ENCODE measurements at places on chromosomes 3 and 15. TPM values are rescaled to one million over a fixed set of nuclear protein-coding genes. Genes with fewer than 3 reads are reported as not detected.

Gene NEK10
- total RNA-seq: 0.48 TPM

Gene PLSCR4
- 34.6 TPM for total RNA-seq

DNA sequence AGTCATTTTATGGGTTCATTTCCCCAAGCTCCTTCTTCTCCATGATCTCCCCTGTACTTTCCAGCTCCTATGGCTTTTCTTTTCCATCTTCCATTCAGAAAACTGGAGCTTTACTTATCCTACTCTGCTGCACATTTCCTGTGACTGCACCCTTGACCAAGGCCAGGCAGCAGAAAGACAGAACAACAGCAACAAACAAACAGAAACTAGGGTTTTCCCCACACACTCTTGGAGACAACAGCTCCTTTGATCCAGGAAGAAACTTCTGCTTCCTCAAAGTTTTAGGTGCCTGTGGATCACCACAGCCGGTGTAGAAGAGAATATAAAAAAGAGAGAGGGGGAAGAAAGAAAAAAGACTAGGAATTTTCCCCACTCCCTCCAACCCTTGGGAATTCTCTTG lies 342.3 kb upstream of the CFAP20DC start:
- no peak for DNase-seq
- H3K36me3 ChIP-seq: no peaks in the 10 kb centered on the region
- no peak overlapping the region for H3K4me3 ChIP-seq
- H3K27ac ChIP-seq: no peak overlapping the region
- H3K4me1 ChIP-seq: no peaks in the 10 kb centered on the region

Gene GASK1A
- 6.9 TPM for total RNA-seq

- H3K4me3 ChIP-seq: no peak overlapping the region
- no peaks in the 10 kb centered on the region for H3K4me1 ChIP-seq
- H3K27me3 ChIP-seq: no peaks in the 10 kb centered on the region
- DNase-seq: no peak
- H3K27ac ChIP-seq: no peak overlapping the region
Observed at GRCh38 chr3:6640907-6641306, 220.0 kb upstream of the GRM7 start.

DNA sequence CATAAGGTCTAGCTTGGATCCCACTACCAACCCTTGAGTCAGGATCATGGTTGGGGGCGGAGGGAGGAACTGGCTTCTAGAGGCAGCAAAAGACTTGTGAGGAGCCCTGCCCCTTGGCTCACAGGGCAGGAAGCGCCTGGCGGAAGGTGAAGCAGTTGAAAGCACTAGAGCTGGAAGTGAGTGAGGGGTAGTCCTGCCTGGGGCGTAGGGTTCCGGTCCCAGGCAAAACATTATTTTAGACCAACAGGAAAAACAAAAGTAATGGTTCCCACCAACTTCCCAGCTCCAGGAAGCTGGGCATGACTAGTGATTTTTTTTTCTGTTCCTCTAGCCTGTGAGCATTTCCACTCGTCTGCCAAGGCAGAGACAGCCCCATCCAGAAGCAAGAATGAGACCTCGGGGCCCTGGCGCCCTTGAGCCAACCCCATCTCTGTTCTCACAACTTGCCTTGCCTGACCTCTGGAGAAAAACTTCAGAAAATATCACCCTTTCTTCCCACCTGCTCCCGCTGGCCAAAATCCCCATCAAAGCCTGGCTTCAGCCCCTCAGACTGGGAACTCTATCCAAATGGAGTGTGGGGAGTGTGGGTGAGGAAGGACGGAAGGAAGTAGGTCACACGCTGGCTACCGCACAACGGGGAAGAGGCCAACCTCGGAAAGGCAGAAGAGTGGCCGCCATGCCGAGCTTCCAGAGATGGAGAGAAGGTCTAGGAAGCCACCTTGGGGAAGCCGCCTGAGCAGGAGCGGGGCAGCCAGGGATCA lies 57.5 kb downstream of the RBPMS2 start:
- H3K36me3 ChIP-seq: no peaks in the 10 kb centered on the region
- no peak overlapping the region for H3K4me3 ChIP-seq
- H3K4me1 ChIP-seq: no peaks in the 10 kb centered on the region
- no peaks in the 10 kb centered on the region for H3K27me3 ChIP-seq

Gene SNTN
- total RNA-seq: not detected

DNA sequence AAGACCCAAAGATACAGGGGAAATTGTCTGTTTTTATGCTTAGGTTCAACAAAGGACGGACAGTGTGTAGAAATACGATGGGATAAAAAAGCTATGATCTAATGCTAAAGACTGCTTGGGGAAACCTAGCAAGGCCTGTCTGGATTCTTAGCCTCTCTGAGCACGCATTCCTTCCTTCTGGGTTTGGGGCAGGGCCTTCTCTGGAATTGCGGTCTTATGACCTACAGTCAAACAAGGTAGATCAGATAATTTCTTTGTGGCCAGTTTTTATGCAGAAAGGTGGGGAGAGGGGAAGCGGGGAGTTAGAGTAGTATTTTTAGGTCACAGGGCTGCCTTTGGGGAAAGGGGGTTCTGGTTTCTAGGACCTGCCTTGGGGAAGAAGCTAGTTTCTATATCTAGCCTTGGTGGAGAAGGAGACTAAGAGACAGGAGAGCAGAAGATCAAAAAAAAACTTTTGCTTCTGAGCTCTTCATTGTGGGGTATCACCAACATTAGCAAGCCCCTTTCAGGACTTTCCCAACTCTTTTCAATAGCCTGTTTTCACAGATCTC lies 39.1 kb upstream of the LIPC start:
- no peaks in the 10 kb centered on the region for H3K27me3 ChIP-seq
- no peaks in the 10 kb centered on the region for H3K4me1 ChIP-seq
- no peak overlapping the region for H3K4me3 ChIP-seq
- H3K36me3 ChIP-seq: no peaks in the 10 kb centered on the region
- no peak for DNase-seq

DNA sequence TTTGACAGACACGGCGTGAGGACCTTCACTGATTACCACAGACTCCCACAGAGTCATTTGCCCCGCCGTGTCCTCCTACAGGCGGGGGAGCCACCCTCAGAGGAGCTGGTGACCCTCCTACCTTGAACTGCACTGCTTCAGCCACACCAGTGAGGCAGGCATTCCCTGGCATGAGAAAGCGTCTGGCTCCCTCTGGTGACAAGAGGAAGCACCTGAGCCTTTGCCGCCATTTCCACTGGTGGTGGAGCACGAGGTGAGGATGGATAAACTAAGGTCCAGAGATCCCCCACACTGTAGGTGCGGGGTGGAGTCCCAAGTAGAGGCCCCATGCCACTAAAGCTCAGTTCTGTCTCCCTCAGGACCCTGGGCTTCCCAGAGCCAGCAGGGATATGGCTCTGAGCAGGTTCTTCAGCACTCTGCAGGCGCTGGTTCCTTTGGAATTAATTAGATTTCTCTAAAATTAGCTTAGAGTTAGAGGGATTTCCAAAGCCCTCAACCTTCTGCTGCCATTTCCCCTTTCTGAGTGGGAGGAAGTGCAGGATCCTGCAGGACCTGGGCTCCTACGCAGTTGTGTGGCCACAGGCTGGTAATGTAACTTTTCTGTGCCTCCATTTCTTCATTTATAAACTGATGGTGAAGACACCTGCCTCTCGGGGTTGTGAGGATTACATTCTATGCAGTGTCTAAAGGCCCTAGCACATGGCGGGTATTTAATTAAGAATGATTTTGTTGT lies 224.0 kb downstream of the SLCO3A1 start:
- H3K4me1 ChIP-seq: peaks cover 14% of the 10 kb centered on the region
- no peak overlapping the region for H3K27ac ChIP-seq
- no peak overlapping the region for H3K4me3 ChIP-seq

GRCh38 chr15:70430069-70430468 lies 332.4 kb upstream of the TLE3 start:
- no peaks in the 10 kb centered on the region for H3K27me3 ChIP-seq
- H3K4me1 ChIP-seq: no peaks in the 10 kb centered on the region
- no peaks in the 10 kb centered on the region for H3K36me3 ChIP-seq

DNA sequence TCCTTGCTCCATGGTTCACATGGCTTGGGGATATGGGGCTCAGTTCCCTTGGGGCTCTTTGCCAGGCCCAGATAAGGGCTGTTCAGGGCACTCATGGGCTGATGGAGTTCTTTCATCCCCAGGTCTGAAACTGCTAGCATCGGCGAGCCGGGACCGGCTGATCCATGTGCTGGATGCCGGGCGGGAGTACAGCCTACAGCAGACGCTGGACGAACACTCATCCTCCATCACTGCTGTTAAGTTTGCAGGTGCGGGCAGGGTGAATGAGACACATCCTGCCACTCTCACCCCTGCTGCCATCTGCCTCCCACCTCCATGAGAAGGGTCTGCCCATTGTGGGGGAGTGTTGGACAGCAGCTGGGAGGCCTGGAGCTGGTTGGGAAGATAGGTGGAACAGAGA lies 11.1 kb upstream of the JMJD7 start:
- H3K4me3 ChIP-seq: no peak overlapping the region
- peaks cover 94% of the 10 kb centered on the region for H3K36me3 ChIP-seq
- no peaks in the 10 kb centered on the region for H3K27me3 ChIP-seq
- H3K27ac ChIP-seq: no peak overlapping the region
